IgD-negative memory B cell (primary cell): ENCODE measurements at places on chromosomes 2 and 18. TPM values are rescaled to one million over a fixed set of nuclear protein-coding genes. Genes with fewer than 3 reads are reported as not detected.

PRPF40A gene
- 114 TPM for polyA plus RNA-seq

CRYGD gene
- not detected for polyA plus RNA-seq

FOXD4L1 gene
- polyA plus RNA-seq: not detected

CYTIP gene
- 83.6 TPM for polyA plus RNA-seq

SPP2 gene
- not detected for polyA plus RNA-seq

CHRND gene
- polyA plus RNA-seq: not detected

GAL3ST2 gene
- polyA plus RNA-seq: not detected
